Thoracic aorta (tissue), 2 donors: ENCODE measurements at places on chromosomes 4 and X. TPM values are rescaled to one million over a fixed set of nuclear protein-coding genes. Genes with fewer than 3 reads are reported as not detected.

The BTK gene
- 9.5 TPM for total RNA-seq

The SLC39A8 gene
- total RNA-seq: 12.1 TPM

The MAGEC3 gene
- 9.5 TPM for total RNA-seq

The JAKMIP1 gene
- total RNA-seq: 0.81 TPM

The CNGA2 gene
- not detected for total RNA-seq

The DCAF8L2 gene
- total RNA-seq: not detected
